ENCODE measurements at places on chromosomes 2 and 18.

- no peak for DNase-seq
Measured at GRCh38 chr18:46910856-46911255, 6.5 kb downstream of the PIAS2 start.

DNA sequence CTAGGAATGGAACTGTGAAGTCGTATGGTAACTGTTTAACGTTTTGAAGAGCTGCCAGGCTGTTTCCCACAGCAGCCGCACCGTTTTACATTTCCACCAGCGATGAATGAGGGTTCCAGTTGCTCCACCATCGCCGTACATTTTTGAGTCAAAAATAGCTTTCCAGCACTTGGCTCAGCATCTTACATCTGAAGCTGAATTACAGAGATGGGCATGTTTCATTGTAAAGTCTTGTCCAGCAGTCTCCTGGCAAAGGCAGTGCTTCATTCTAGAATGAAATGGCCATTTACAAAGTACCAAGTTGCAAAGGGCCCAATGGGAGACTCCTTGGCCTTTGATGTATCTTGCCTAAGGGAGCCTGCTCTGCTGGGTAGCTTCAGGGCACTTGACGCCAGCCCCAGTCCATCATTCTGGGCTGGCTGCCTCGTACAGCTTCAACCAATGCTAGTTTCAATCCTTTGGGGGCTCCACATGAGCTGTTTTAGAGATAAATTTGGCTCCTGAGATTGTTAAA is 45.1 kb downstream of the ATIC start:
- no peak for DNase-seq

GRCh38 chr2:196404276-196404675 is 232.9 kb upstream of the STK17B start:
- no peak for DNase-seq

DNA sequence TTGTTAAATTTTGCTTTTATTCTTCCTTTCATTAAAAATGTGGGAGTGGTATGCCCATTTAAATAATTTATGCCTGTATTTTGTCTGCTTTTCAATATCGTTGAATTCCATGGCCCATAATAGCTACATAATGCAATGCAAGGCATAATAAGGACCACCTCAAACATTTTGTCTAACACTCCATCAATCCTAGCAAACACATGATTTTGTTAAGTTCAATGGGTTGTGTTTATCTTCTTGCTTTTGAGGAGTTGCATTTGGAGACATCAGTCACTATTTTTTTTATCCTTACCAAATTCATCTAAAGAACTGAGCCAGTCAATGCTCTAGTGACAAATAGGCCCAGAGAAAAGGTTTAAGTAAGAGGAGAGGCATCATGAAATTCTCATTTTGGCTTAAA is 145.5 kb downstream of the ZNF385B start:
- DNase-seq, result no peak

DNA sequence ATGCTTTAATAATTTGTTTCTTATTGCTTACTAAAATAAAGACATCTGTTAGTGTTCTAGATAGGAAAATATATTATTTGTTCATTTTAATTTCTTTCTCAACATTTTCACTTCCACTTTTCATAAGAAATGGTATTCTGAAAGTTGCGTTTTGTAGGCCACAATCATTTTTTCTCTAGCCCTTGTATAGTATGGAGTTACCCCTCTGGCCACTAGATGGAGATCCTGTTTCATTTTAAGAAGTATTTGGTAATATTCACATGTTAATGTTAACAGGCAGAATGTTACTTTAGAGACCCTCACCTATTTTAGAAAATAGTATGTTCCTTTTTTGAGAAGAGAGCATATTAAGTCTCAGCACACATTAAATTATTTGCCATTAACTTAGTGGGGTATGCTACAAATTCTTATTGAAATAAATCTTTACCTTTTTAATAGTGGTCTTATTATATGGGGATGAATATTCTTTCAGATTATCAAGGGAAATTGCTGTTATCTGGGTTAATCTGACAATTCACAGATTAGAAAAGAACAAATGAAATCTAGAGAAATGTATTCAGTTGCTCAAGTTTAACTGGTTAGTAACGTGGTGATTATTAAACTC is 73.9 kb upstream of the TTC27 start:
- no peak for DNase-seq

- no peak for DNase-seq
Measured at GRCh38 chr18:74804677-74805076, 207.0 kb downstream of the ZNF407 start.

GRCh38 chr2:226450141-226450540 is 349.5 kb downstream of the IRS1 start:
- no peak for DNase-seq

GRCh38 chr2:119252186-119253113 is 28.8 kb downstream of the STEAP3 start:
- no peak for DNase-seq

- no peak for DNase-seq
Measured at GRCh38 chr2:165725421-165725820, 68.6 kb downstream of the GALNT3 start.

- no peak for DNase-seq
Measured at GRCh38 chr2:234033174-234033573, 17.3 kb upstream of the SPP2 start.

- DNase-seq, result no peak
Measured at GRCh38 chr2:213199871-213200270, 48.5 kb upstream of the IKZF2 start.

GRCh38 chr18:50117863-50118262 is 77.1 kb downstream of the MYO5B start:
- DNase-seq, result no peak

DNA sequence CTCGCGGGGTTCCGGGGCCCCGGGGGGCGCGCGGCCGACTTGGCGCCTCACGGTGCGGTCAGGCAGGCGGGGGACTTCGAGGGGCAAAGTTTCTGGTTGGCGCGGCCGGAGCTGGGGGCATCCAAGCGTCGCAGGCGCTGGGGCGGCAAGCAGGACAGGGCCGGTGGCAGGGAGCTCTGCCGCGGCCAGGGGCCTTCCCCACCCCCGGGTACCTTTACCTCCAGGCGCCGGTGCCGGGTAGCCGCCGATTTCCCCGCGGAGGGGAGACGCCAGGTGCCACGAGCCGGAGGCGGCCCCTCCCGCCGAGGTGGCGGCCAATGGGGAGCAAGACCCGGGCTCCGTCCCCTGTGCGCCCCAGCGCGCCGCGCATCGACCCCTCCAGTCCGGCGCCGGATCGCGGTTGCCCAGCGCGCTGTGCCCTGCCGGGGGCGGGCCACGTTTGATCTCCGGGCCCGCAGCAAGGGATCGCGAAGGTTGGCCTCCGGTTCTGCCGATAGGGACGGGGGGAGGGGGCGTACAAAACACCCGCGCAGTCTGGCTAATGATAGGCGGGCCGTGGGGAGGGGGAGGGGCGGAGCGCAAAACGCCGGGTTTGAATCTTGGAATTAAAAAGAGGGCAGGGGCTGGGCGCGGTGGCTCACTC is at the start of gene ST8SIA5:
ST8SIA5 (minus strand) TSS at position 495 of the 643 bp plus-strand sequence. CDS start 545 bp downstream, outside the sequence.
- no peak for DNase-seq

- DNase-seq, result peak; percentile 63
Measured at GRCh38 chr18:35030277-35030989, 10.8 kb upstream of the MAPRE2 start.

- no peak for DNase-seq
Measured at GRCh38 chr2:10243926-10244270, 58.8 kb upstream of the HPCAL1 start.

- DNase-seq, result no peak
Measured at GRCh38 chr2:7672685-7673071, 755.5 kb downstream of the RNF144A start.

GRCh38 chr2:186517090-186517489 is 31.0 kb downstream of the ZC3H15 start:
- DNase-seq, result no peak

GRCh38 chr2:194090251-194090905 is 1566.6 kb upstream of the SLC39A10 start:
- no peak for DNase-seq

- DNase-seq, result no peak
Measured at GRCh38 chr2:75199428-75200011, at the start of gene TACR1. Gene TACR1 (minus strand): TSS chr2:75199520. CDS start chr2:75198934, 586 bp downstream.

- DNase-seq, result no peak
Measured at GRCh38 chr2:202109737-202110184, 36.7 kb downstream of the KIAA2012 start.

- DNase-seq, result no peak
Measured at GRCh38 chr2:65813631-65814173, 381.3 kb upstream of the SPRED2 start.

- DNase-seq, result no peak
Measured at GRCh38 chr2:20539776-20540586, 93.1 kb downstream of the RHOB start.

- no peak for DNase-seq
Measured at GRCh38 chr2:230262246-230262645, 36.7 kb downstream of the SP140 start.

GRCh38 chr18:28365411-28365831 is 188.5 kb upstream of the CDH2 start:
- no peak for DNase-seq

- DNase-seq, result no peak
Measured at GRCh38 chr2:118987886-118988285, 45.9 kb downstream of the MARCO start.

GRCh38 chr2:168773719-168774521 is 28.5 kb upstream of the NOSTRIN start:
- DNase-seq, result peak; percentile 55

GRCh38 chr2:178279636-178280035 is 85.3 kb downstream of the OSBPL6 start:
- DNase-seq, result no peak

DNA sequence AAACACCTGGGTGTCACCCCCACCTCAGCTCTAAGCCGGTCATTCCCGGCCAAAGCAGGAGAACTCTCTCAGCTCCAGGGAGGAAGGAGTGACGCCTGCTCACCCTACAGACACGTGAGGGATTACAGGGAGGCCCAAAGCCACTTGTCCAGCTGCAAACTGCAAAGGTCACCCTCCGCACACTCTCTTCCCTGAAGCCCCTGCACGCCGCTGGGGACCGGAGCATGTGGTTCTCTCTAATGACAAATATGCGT is 108.0 kb upstream of the ID2 start:
- no peak for DNase-seq

DNA sequence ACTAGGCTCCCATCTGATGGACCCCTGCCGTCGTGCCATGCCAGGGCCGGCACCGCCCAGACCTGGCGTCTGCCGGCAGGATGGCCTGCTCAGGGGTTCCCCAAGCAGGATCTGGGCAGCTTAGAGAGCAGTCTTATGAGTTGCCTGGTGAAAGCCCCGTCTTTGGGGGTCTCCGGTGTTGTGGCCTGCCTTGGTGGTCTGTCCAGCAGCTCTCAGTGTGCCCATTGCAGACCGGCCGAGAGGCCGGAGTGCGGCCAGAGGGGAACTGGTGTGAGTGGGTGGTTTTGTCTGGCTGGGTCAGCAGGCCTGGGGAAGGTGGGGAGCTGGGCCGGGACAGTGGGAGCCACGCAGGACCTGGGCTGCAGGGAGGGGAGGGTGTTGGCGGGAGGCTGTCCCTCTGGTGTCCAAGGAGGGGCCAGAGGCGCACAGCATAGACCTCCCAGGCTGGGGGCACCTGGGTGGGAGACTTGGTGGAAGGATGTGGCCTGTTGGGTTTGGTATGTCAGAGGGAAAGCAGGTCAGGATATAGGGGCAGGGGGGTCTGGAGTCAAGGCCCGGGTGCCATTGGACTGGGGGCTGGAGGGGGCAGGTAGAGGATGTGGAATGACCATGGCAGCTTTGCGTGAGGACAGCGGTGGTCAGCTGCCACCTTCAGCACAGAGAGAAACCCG is 16.5 kb downstream of the GPC1 start:
- DNase-seq, result no peak

GRCh38 chr2:149103081-149103620 is 64.7 kb downstream of the LYPD6B start:
- DNase-seq, result no peak

DNA sequence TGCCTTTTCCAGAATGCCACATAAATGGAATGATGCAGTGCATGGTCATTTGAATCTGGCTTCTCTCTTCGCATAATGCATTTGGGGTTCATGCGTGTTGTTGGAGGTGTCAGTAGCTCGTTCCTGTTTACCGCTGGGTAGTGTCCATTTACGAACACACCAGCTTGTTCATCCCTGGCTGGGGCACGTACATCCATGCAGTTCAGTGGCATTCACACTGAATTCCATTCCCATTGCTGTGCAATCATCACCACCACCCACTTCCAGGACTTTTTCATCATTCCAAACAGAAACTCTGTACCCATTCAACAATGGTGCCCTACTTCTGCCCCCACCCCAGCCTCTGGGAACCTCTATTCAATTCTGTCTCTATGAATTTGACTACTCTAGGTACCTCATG is 14.7 kb upstream of the CIDEA start:
- no peak for DNase-seq
